ENCODE measurements at places on chromosomes 6 and 20. TPM values are rescaled to one million over a fixed set of nuclear protein-coding genes. Genes with fewer than 3 reads are reported as not detected.

The ADTRP gene
- total RNA-seq: not detected

- no peak for DNase-seq
These were observed 244.5 kb upstream of the SLC35B3 start for GRCh38 chr6:8679823-8680222.

The CCM2L gene
- 9.5 TPM for total RNA-seq

GRCh38 chr6:100986921-100987320 lies 105.8 kb upstream of the ASCC3 start:
- no peak for DNase-seq

DNA sequence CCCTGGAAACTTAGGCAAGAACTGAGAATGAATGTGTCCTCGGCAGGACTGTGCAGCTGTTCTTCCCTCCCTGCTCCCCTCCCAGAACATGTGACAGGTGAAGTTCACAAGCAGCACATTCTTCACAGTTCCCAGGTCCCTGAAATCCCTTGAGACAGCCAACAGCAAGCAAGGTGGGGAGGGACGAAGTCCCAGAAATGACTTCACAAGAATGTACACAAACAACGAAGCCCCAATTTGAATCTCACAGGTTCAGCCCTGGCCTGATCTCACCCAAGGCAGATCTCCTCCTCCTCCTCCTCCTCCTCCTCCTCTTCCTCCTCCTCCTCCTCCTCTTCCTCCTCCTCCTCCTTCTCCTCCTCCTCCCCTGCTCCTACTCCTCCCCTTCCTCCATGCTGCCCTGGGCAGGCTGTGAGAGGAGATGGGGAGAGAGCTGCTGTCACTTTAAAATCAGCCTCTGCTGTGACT lies 32.4 kb downstream of the WRNIP1 start:
- DNase-seq: no peak

DNA sequence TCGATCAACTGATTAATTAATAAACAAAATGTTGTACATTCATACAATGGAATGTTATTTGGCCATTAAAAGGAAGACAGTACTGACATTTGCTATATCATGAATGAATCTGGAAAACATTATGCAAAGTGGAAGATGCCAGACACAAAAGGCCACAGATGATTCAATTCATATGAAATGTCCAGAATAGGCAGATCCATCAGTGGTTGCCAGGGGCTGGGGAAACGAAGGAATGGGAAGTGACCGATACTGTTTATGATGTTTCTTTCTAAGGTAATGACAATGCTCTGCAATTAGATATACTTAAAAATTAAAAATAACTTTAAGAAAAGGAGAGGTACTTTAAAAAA lies 37.2 kb downstream of the ELOVL5 start:
- no peak for DNase-seq

DNA sequence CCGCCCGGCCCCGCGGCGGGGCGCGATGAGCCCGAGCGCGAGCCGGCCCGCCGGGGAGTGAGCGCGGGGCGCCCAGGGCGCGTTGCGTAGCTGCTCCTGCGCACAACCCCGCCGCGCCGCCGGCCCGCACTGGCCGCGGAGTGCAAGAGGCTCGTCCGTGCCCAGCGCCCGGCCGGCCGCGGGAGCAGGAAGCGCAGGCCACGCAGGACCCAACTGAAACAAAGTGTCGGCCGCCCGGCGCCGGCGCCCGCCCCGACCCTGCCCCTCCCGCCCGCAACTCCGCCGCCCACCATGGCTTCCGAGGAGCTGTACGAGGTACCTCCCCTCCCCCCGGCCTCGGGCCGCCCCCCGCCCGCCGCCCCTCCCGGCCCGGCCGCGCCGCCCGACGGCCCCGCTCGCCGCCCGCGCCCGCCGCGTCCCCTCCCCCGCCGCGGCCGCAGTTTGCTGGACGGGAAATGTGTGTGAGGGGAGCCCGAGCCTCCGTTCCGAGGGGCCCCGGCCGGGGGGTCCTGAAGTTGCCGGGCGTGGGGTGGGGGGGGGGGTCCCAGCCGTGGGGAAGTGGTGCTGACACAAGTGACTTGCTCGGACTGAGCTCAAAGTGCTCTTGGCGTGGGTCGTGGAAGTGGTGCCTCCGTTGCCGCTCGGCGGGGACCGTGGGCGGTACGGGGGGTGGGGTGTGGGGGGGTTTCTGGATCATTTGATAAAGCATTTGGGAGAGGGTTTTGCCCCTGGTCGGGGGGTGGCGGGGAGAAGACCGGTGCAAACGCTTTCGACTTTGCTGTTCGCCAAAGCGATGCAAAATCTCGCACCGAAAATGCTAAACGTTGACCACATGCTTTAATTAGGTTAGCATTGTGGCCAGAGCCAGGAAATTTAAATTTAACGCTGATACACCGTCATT lies 539 bp downstream of the CDYL start:
- no peak for DNase-seq

GRCh38 chr20:2738331-2739041 lies 45.9 kb downstream of the EBF4 start:
- no peak for DNase-seq

- no peak for DNase-seq
These were observed 100.3 kb downstream of the ZNF217 start for GRCh38 chr20:53493311-53493857.

The KCNB1 gene
- total RNA-seq: 4.1 TPM

DNA sequence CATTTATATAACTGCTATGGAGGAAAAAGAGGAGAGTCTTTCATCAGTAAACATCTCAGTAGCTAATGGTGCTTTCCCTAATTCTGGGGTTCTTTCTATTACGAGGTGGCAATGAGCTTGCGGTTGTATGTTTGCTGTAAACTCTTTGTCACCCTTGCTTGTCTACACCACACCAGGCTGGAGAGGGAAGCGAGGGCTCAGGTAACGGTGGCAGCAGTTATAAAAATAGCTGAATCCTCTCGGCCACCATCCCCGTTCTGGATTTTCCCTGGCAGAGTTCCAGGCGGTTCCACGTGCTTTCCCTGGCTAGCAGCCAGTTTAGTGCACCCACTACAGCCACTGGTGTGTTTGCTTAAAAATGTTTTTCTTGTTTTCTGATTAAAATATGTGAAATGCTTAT lies 39.0 kb downstream of the MAS1 start:
- peak; percentile 35 for DNase-seq

GRCh38 chr6:92124200-92124651 lies 1295.1 kb downstream of the EPHA7 start:
- no peak for DNase-seq

DNA sequence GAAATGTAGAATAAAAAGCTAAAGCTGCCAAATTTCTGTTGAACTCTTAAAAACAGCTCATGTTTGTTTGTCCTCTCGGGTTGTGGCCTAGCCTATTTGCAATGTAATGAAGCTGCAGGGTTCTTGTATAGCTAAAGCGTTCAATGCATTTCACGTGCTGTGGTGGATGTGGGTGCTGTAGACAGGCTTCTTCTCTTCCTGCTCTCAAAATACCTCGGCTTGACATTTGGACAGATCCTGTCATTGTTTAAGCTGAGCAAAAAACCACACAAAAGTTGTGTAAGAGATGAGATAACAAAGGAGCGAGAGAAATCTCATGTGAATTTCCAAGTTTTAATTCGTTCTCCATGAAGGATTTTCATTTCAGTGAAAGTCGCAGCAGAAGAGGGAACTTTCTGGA lies 196.3 kb upstream of the UST start:
- DNase-seq: no peak

DNA sequence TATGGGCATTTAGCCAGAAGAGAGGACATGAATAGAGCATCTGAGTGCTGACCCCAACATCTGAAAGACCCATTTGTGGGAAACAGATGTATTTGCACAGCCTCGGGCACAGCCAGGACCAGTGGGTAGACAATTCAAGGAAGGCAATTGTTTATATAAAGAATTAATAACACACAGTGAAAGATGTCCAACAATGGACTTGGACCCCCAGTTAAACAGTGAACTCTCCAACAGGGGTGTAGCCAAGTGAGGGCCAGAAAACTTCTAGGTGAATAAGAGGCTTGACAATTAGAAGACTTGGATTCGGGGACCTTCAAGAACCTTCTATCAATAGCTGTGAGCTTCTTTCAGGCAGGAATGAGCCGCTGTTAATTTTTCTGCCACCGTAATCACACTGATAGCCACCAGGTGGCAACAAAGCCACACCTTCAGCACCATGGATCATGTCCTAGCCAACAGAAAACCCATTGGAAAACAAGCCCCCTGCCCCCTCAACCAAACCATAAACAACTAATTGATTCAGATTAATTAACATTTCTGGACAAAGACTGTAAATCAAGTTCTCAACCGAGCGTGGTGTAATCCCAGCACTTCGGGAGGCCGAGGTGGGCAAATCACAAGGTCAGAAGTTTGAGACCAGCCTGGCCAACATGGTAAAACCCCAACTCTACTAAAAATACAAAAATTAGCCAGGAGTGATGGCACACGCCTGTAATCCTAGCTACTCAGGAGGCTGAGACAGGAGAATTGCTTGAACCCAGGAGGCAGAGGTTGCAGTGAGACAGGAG lies 8.8 kb upstream of the SRSF6 start:
- DNase-seq: no peak

GRCh38 chr6:72140795-72141194 lies 254.4 kb downstream of the RIMS1 start:
- no peak for DNase-seq

- DNase-seq: no peak
These were observed 14.6 kb upstream of the CST3 start for GRCh38 chr20:23652371-23652770.

DNA sequence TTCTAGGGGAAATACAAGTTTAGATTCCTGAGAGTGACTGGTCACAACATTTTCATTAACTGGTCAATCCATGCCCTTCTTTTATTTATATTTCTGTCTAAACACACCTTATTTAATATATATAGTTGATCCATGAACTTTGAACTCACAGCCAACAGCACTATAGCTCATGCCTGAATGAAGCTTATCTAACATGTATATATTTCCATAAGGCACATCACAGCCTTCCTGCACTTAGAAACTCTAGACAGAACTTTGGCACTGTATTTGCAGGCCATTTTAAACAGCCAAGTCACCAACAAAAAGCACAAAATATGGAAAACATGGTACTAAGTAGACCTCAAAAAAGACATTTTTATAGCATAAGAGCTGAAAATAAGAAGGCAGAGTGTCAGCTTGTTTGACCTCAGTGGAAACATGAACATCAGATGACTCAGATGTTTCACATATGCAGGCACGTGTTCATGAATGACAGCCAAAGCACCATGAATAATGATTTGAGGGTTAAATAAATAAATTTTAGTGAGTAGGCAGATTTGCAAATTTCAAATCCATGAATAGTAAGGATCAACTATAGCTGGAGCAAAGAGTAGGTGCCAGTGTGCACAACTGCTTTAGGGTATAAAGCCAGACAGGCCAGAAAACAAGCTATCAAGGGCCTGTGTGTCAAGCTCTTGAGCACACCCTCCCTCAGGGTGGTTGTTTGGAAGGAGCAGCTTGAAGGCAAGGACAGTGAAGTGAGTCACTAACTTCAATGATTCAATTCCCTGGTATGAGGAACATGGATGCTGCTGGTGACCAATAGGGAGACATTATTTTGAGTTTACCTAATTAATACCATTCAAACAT lies 88.9 kb upstream of the NT5E start:
- DNase-seq: no peak

DNA sequence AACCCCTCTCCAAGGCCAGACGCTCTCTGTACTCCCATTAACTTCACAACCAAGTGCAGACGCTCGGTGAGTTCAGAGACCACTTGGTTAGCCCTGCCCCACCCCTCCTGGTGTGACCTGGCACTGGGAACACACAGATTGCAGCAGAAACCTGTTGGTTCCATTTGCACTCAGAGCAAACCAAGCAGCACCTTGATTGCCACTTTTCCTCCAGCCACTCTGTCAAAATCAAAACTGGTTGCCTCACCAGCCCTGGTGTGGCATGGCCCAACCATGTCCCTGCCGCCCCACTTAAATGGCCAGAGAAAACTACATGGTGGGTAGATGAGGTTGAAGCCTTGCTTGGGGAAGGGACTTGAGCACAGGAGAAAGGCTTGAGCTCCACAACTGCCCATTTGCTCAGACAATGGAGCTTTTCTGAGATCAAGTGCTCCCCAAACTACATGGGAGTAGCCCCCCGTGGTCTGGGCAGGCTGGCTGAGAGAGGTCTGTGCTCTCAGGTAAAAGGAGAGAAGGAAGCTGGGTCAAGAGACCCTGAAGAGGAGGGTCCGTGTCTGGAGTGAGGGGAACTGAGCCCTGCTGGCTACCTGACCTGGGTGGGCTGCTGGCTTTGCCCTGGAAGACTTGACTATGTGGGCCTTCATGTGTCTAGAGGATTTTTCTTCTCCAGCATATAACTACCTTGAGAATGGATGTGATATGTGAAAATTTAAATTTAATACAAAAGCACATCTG lies 43.4 kb downstream of the PLCG1 start:
- DNase-seq: peak; percentile 14

DNA sequence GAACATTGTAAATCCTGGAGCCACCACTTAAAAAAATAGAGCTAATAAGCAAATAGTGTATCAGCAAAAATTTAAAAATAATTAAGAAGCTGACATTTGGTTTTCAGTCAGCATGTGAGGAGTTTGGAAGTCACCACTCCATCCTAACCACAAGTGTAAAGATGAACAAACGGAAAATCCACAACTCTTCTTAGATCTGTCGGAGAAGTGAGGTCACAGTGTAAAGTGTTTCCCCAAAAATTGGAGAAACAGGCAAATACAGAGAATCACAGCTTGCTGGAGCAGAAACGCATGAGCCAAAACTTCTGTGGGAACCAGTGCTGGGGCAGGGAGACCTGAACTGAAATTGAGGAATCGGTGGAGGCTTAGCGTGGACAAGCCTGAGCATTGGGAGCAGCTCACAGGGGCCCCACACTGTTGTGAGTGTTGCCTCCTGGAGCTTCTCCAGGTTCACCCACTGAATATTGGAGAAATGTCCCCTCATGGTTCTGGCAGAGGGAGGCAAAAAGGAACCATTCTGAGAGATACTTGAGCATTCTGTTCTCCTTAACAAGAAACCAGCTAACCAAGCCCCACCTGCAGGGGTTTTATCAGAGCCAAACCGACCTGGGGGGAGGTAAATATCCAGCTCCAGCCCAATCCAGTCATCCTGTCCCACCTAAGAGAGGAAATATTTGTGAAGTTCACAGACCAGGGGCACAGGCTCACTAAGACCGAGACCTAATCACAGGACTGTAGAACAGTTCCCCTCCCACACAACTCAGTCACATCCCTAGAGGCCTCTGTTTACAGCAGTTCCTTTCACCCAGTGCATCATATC lies 192.0 kb downstream of the ERMARD start:
- DNase-seq: no peak

DNA sequence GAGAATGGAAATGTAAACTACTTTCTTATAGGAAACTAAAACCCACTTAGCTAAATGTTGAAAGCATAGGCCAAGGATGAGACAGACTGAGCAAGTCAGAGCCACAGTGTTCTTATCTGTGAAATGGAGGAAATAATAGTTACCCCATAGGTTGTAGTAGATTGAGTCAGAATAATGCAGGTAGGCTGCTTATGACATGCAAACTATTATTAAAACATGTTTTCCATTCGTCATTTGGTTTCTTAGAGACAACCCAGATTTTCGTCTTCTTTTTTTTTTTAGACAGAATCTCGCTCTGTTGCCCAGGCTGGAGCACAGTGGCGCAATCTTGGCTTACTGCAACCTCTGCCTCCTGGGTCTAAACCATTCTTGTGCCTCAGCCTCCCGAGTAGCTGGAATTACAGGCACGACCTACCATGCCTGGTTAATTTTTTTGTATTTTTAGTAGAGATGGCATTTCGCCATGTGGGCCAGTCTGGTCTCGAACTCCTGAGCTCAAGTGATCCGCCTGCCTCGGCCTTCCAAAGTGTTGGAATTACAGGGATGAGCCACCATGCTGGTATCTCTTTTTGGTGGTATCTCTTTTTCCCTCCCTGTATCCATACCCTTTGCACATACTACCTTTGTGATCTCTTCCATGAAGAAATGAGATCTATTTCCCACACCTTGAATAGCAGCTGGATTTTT lies 196.5 kb upstream of the ZNF217 start:
- DNase-seq: no peak

All from ovary (tissue), 10 donors.